NCI-H345 (cell line): ENCODE measurements at places on chromosomes 16 and 17.

GRCh38 chr17:48213797-48214196 lies 106.2 kb downstream of the SNX11 start:
- DNase-seq, result peak; percentile 57

DNA sequence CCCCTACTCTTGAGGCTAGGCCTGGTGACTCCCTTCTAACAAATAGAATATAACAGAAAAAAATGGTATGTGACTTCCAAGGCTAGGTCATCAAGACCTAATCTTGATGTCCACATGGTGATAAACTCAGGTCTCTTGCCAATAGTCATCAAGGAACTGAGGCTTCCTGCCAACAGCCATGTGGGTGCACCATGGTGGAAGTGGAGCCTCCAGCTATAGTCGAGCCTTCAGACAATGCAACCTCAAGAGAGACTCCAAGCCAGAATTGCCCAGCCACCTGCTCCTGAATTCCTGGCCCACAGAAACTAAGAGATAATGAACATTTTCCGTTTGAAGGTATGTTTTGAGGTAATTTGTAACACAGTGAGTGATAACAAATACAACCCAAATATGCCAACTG lies 55.9 kb upstream of the SREBF1 start:
- no peak for DNase-seq

- DNase-seq, result no peak
Measured at GRCh38 chr16:49542391-49542891, 168.8 kb downstream of the C16orf78 start.

GRCh38 chr16:79533292-79533691 lies 67.2 kb downstream of the MAF start:
- DNase-seq, result no peak

DNA sequence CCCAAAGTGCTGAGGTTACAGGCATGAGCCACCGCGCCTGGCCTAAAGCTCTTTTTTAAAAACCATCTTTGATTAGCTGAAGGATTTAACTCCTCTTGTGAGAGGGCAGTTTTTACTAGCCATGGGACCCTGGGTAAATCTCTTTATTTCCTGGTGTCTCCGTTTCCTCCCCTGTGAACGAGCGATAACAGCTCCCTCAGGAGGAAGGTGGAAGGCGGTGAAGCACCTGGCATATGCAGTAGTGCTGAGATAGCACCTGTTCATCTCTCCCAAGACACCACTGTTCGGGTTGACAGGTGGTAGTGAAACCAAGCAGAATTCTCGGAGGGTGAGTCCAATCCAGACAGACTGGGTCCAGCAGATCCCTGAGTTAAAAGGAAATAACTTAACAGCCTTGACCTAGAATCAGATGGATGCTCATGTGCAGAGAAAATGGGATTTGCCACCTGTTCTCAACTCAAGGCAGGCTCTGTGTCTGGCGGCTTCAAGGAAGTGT lies 86.2 kb downstream of the CRISPLD2 start:
- DNase-seq, result no peak

GRCh38 chr17:54967621-54968261 lies 713 bp downstream of the COX11 start:
- peak; percentile 16 for DNase-seq

DNA sequence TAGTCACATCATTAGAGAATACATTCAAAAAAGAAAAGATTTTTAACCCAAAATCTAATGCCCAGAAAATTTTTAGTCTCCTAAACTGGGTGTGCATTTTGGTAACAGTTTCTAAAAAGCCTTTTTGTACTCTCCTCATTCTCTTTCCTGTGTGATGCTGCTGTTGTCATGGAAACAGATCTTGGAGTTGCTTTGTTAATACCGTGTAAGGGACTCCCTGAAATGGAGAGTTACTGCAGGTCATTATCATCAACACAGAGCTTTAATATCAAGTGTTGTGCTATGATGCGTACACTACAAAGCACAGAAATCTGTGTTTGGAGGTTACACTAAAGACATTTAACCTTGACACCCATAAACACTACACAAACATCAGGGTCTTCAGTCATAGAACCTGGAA lies 216.3 kb downstream of the PRKCA start:
- DNase-seq, result no peak

DNA sequence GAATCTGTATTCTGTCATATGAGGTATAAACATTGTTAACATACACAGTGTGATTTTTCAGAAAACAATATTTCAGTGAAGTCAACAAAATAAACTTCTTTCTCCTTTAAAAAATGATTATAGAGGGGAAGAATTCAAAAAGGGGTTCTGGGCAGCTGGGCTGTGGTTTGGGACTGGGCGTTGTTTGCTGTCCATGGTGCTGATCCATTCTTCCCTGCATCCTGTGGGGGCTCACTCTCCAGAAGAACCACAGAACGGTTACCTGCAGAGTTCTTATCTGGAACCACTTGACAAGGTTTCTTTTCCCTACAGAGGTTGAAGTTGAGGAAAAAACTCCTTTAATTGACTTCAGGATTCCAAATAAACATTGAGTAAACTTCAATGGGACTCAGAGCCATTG lies 1091.0 kb downstream of the CDH8 start:
- no peak for DNase-seq

DNA sequence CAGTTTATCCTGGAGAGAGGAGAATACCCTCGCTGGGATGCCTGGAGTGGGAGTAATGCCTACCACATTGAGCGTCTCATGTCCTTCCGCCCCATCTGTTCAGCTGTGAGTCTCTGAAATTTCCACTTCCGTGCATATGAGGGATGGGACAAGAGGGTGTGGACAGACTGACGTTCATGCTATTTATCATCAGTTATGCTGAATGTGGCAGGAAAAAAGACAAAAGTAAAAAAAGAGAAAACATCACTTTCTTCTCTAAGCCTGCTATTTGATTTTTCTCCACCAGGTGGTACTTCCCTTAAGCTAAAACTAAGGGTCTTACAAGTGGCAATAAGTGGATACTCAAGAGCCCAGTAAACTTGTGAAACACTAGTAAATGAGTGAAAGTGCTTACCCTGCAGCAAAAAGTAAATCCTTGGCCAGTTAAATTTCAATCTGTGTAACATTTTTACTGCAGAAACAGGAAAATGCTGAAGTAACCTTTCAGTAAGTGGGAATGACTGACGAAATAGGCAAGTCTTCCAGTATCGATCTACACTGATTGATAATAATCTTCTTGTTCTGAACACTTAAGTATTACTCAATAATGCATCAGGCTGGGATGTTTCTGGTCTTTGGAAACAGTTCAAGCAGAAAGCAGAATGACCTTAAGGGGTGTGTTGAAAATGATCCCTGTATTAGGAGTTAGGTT lies 5.6 kb downstream of the CRYBA1 start:
- no peak for DNase-seq

- no peak for DNase-seq
Measured at GRCh38 chr16:84234321-84235241, 5.2 kb downstream of the KCNG4 start.

DNA sequence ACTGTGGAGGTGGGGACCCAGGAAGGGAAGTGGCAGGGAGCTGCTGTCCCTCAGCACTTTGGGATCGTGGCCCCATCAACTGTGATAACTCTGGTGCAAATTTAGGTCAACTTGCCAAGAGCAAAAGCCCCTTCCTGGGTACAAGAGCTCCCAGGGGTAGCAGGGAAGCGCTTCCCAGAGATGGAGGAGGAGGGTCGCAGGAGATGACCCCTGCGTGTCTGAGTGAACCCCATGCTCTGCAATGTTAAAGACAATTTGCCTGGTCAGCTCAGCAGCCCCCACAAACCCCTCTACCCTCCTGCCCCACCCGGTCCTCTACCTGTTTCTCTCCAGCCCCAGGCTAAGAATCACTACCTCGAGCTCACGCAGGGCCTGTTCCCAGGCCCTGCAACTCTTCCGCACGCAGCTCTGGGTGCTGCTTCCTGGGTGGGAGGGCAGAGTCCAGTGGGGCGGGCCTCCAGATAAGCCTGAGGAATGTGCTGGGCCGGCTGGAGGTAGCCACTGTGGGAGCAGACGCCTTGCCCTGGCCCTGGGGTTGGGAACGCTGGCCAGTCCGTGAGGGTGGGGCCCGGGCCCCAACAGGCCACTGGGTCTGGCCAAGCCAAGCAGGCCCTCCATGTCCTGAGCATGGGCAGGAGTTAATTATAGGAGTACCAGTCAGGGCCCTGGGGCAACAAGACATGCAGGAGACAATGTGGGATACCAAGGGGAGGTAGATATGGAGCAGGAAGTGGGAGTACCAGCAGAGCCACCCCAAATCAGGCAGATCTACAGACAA lies 6.1 kb downstream of the DOK4 start:
- no peak for DNase-seq

DNA sequence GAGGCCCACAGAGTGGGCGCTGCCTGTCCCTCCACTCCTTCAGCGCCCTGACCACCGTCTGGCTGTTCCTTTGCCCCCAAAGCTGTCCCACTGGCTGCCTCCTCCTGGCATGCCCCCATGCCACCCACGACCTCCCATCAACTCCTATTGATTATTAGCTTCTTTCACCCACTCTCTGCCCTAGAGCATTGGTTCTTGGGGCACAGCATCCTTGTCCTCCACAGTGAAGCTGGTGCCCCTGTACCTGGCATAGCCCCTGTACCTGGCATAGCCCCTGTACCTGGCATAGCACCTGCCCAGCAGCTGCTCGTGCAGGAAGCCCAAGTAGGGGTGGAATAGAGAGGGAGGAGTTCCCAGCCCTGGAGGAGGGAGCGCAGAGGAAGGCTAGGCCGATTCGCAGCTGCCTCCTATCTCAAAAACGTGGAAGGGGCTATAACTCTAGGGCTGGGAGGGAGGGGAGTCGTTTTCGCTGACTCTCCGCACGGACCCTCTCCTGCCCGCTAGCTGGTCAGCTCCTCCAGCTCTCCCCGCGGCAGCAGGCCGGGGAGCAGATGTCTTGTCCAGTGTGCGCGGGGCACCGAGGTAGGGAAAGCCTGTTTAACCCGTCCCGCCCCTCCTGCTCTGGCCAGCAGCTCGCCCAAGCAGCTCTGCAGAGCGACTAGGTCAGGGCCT lies 5.7 kb upstream of the ACTG1 start:
- DNase-seq, result no peak

DNA sequence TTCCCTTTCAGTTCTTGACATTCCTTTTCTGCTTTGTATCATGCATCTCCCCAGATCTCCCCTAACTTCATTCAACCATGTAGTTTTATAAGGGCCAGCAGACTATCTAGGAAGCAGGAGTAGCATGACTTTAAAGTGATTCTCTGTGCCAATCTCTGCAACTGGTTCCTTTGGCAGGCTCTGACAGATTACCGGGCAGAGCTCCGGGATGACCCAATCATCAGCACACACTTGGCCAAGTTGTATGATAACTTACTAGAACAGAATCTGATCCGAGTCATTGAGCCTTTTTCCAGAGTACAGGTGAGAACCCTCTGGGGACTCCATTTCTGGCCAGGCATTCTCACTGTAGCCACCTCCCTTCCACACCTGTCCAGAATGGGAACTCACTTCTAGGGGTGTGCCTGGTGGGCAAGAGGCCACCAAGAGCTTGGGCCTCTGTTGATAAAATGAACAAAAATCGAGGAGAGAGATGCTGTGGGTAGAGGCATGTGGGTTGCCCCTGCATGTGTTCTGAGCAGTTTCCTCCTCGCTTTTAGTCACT lies 7.6 kb upstream of the CDK5R1 start:
- DNase-seq, result no peak

DNA sequence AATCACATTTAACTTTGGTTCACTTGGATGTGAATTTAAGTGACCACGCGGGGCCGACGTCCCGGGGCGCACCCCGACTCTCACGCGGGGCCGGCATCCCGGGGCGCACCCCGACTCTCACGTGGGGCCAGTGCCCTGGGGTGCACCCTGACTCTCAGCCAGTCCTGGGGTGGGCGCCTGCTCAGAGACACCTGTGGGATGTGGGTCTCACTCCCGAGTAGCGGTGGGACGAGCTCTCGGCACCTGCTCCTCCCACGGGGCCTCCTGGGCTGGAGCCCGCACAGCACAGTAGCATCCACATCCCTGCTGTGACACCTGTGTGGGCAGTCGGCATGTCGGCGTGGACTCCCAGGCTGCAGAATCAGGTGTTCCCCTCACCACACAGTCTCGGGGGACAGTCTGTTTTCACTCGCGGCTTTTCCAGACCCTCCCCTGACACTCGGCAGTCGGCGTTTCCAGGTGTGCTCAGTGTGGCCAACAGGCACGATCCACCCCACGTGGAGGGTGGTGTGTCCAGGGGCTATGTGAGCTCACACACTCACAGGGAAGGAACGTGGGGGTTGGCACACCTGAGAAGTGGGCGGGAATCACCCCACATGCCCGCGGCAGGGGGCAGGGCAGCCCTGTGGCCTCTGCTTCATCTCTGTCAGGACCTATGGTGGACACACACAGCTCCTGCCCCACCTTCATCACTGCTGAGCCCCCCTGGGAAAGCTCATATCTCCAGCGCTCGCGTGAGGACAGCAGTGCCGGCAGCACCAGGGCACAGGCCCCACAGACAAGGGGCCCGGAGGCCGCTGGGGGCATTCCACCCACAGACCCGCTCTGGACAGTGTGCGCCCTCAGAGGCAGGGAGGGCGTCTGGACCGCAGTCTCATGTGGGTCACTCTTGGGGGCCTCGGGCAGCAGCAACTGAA lies 51.8 kb downstream of the LMF1 start:
- no peak for DNase-seq

DNA sequence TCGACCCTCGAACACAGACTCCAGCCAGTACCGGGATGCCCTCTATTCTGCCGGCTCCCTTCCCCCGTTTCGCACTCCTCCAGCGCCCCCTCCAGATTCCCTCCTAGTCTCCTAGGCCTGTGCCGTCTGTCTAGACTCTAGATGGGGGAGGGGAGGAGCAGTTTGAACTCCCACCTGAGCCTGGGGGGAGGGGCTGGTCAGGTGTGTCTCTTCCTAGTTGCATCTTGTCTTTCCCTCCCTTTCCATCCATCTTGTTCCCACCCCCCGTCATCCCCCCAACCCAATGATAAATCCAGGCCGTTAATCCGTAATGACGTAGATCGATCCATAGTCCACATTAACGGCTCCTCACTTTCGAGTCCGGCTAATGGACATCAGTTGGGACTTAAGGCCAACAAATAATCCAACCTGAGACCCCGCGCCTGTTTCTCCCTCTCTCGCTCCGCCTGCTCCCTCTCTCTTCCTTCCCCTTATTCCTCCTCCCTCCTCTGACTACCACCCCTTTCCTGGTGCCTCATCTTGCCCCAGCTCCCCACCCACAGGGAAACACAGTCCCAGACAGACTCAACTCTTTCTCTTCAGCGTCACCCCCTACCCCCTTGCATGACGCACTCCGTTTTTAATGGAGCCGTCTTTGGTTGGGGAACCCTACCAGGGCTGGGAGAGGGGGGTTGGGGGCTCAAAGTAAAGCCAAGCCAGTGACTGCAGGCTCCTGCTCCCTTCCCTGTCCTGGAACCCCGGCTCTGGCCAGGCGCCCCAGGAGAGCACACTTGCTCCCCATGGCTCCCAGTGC lies 3.4 kb upstream of the HOXB5 start:
- no peak for DNase-seq

GRCh38 chr16:4474192-4474961 lies at the start of gene NMRAL1:
Gene NMRAL1, minus strand, starts transcription at chr16:4474625. Its CDS starts 493 bp downstream, at chr16:4474132.
- peak; percentile 97 for DNase-seq

GRCh38 chr17:45994987-45995386 lies 4.1 kb upstream of the STH start:
- DNase-seq, result no peak
